Activated CD4-positive, CD25-positive, alpha-beta regulatory T cell treated with anti-CD3 and anti-CD28 coated beads, Interleukin-2, amount 50 U/mL, for 24 hours (primary cell): ENCODE measurements at places on chromosomes 12 and 14.

GRCh38 chr12:117437516-117438255, 76.3 kb upstream of the NOS1 start:
- ATAC-seq: no peak

- ATAC-seq: no peak
These were observed 27.6 kb upstream of the C14orf132 start for GRCh38 chr14:96011607-96012006.

- ATAC-seq: no peak
These were observed at the start of gene CIDEB for GRCh38 chr14:24307575-24308341. Gene CIDEB, minus strand, starts transcription at chr14:24307977. Its CDS starts 119 bp downstream, at chr14:24307858.

DNA sequence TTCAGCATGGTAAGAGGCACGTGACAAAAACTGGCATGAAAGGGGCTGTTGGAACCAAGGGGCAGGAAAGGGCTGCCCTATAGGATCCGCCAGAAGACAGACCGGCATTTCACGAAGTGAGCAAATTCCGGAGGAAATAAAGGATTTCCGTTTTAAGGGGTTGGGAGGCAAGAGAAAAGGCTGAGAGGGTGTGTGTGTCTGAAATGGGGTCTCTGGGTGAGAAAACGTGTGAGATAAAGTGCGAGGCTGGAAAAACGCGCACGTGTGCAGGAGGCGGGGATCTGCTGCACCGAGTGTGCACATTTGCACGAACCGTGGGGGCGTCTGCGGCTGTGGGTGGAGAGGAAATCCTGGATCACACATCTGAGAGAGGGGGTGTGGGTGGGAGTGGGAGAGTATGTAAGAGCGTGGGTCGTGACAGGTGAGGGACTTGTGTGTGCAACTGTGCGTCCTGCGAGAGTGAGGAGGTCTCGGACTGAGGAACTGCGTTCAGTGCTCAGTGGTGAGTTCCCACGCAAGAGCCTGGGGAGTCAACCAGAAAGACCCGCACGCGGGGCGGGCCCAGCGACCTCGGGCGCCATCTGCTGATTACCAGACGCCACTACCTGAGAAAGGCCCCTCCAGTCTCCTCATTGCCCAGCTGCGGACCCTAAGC, 37.0 kb upstream of the P2RX7 start:
- peak; percentile 84 for ATAC-seq

DNA sequence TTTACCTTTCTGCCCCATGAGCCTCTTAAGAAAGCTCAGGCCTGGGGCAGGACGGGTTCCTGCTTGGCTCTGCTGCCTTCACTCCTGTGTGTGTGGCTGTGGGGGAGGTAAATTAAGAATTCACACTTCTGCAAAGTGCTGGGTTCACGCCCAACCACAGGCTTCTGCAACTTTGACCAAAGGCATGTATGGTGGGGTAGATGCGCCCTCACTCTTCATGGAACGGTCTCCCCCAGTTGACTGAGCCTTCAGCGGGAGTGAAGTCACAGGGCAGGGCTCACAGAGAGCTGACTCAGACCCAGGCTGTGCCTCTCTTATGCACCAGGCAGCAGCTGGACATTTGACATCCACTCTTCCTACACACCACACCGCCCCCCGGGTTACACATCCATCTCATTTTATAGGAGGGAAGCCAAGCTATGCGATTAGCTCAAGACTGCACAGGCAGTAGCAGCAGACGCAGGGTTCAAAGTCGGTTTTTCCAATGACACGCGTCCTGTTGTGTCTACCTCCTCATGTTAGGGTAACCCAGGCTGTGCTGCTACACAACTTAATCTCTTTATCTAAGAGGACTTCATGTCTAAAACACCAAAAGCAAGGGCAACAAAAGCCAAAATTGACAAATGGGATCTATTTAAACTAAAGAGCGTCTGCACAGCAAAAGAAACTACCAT, 15.4 kb upstream of the BCL11B start:
- ATAC-seq: no peak

- no peak for ATAC-seq
These were observed 83.2 kb upstream of the EIF5 start for GRCh38 chr14:103250874-103251273.

GRCh38 chr12:91053951-91054715, 3.7 kb downstream of the KERA start:
- ATAC-seq: no peak

GRCh38 chr14:89320381-89321000, 96.5 kb downstream of the FOXN3 start:
- no peak for ATAC-seq

DNA sequence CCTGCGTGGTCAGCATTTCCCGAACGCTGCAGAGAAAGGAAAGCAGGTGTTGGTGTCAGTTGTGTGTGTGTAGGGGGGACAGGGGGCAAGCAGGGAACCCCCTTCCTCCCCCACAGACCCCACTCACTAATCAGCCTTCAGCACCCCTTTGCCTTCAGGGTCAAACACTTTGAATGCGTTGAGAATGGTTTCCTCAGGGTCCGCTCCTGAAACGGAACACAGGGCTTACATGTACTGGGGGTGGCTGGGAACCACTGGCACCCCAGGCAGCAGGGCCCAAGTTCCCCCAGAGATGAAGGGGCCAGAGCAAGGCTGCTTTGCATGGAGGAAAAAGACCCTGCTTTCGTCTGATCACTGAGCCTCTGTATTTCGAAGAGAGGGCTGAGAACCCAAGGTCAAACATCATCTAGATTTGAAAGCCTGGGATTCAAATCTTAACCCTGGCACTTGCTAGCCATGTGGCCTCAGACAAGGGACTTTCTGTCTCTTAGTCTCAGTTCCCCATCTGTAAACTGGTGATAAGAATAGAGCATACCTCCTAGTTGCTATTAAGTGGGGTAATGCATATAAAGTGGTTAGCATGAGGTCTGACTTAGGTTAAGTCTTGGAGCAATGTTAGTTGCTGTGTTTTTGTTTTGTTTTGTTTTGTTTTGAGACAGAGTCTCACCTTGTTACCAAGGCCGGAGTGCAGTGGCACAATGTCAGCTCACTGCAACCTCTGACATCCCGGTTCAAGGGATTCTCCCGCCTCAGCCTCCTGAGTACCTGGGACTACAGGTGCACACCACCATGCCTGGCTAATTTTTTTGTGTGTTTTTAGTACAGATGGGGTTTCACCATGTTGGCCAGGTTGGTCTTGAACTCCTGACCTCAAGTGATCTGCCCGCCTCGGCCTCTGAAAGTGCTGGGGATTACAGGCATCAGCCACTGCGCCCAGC, 7.0 kb downstream of the MYL2 start:
- ATAC-seq: peak; percentile 69
